ENCODE measurements at places on chromosomes 13 and 19.

DNA sequence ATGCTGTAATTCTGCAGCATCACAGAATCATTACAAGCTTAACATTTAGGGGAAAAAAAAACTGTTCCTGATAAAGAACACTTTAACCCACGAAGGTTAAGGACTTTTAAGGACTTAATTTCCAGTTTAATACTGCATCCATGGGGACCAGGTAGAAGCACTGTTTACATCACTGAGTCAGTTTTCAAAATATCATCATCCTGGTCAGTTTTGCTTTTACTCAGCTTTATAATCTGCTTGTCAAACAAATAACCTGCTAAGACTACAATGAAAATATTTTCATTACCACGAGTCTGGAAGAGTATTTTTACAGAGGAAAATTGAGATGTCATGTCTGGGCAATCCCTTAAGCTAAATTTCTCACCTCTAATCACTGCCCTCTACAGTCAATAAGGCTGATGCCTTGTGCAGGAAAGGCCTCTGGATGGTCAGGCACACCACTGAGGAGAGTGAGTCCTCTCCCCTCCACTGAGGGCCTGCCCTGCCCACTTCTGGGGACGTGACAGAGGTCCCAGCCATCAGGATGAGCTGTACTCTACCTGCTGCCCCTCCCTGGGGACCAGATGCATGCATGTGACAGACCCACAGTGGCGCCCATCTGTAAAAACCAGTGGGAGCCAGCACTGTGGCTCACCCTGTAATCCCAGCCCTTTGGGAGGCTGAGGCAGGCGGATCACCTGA lies 31.0 kb downstream of the FOXO1 start:
- DNase-seq = no peak

DNA sequence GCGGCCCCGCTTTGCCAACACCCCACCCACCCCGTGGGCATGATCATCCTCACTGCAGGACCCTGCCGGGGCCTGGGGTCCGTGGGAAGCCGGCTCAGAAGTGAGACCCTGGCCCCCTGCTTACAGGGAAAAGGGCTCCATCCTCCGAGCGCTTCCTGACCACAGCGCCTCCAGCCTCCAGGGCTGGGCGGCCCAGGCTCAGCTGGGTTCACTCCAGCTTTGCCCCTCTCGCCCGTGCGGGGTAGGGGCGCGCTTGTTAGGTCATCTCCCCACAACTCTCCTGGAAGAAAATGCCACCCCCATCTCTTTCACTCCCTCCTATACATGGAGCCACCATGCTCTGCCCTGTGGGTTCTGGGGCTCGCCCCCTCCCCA lies 6.6 kb upstream of the C1QTNF9B start:
- no peak for DNase-seq

DNA sequence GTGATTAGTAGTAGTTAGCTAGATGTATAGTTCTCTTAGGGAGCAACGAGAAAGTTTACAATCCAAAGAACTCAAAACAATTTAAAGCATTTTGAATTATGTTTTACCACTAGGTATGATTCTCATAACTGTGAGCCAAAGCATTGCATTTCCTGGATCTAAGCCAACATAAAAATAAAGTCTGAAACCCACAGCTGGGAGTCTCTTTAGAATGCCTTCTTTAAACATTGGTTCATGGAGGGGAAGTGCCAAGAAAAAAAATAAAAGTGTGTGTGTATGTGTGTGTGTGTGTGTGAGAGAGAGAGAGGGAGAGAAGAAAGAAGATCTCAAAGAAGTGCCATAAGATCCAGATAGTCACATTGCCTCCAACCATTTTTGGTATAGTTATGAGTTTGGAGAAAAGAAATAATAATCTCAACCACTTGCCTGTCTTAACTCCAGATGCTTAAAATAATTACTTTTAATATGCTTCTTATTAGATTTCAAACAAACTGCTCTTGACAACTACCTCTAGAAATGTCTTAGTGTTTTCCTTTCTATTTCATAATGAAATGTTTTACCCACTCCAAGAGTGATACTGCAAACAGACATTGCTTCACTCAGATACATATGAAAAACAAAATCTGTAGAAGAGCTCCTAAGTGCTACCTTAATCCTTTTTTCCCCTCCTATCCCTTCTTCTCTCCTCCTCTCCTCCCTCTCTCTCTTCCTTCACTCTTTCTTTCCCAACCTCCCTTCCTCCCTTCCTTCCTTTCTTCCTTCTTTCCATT lies 554.1 kb downstream of the KCTD12 start:
- DNase-seq = no peak

- DNase-seq = no peak
These were observed 1716.5 kb upstream of the SLC10A2 start for GRCh38 chr13:104782741-104783140.

- DNase-seq = no peak
These were observed 17.7 kb downstream of the WTIP start for GRCh38 chr19:34499155-34499834.

GRCh38 chr13:113742000-113742441 lies 17.0 kb upstream of the TMEM255B start:
- no peak for DNase-seq
